ENCODE measurements at places on chromosomes 5 and 9.

GRCh38 chr9:89747596-89747995 lies 142.8 kb downstream of the GADD45G start:
- no peak for DNase-seq

DNA sequence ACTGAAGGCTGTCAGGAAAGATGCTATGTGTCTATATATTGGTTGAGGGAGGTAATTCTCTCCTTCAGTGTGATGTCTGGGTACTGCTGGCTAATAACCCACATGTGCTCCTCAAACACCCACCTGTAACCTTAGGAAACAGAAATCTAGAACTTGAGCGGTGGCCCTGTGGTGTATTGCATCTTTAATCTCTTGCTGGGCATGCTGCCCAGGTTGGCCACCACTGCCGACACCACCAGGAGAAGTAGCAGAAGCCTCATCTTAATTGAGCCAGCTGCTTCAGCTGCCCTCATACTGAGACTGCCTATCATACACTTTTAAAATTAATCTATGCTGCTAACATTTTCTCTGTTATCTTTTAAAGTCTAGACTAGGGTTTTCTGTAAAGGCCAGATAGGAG lies 103.5 kb upstream of the C5orf63 start:
- no peak for DNase-seq

DNA sequence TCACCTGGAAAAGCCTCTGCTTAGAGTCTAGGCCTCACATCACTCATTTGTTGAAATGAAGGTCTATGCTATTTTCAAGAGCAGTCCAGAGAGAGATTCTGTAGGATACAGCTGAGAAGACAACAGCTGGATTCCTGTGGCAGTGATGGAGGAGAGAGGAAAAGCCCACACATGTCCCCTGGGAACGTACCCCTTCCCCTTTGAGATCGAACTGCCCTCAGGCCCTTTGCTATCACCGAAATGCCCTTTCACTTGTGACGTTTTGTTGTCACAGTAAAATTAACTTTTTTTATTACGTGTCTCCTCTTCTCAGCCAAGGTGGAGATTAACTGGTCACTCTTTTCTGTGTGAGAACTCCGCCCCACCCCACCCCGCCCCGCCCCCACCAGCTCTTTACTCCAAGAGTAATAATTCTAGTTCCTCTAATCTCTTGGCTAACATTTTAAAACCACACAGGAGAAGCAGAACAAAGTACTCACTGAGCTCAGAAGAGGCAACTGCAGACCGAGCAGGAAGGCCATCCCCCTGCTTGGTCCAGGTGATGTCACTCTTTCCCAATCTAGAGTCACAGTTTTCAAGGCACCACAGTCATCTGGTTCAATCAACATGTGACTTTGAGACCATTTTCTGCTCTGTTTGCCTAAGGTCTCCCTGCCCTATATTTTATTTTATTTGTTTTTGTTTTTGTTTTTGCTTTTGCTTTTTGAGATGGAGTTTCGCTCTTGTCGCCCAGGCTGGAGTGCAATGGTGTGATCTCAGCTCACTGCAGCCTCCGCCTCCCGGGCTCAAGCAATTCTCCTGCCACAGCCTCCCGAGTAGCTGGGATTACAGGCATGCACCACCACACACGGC lies 105.6 kb downstream of the SUSD1 start:
- DNase-seq: no peak

- no peak for DNase-seq
Observed at GRCh38 chr9:97632248-97632984, 752 bp downstream of the TSTD2 start.

DNA sequence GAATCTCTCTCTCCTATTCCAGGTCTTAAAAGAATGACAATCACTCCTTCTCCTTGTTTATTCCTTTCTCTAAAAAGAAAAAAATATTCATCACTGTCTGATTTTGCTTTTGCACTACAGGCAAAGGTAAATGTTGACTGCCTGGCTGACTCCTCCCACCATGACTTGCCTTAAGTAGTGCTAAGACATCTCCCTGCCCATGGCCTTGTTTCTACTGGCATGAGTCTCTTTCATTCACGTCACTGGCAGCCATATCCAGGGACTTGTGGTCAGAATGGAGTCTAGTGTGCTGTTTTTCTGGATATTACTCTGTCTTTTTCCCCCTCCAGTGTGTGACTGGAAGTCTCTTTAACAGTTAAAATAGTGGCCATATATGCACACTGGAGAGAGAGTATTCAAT lies 522.9 kb upstream of the DAB2 start:
- no peak for DNase-seq

DNA sequence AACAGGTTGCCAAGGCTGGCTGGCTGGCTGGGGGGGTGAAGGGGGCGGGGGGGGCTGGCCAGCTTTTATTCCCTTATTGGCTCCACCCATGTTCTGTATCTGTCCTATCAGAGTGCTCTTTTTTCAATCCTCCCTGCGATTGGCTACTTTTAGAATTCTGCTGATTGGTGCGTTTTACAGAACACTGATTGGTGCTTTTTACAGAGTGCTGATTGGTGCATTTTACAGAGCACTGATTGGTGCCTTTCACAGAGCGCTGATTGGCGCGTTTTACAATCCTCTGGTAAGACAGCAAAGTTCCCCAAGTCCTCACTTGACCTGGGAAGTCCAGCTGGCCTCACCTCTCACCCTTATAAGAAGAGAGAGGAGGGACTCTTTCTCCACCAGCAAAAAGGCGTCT lies 175.9 kb downstream of the ERCC6L2 start:
- no peak for DNase-seq

Data from stimulated activated CD4-positive, alpha-beta T cell treated with anti-CD3 and anti-CD28 coated beads, Interleukin-1b, Interleukin-23, amount 100 ng/mL, for 4 hours (primary cell).